ENCODE measurements at places on chromosomes 6 and 20. TPM values are rescaled to one million over a fixed set of nuclear protein-coding genes. Genes with fewer than 3 reads are reported as not detected.

Gene TMEM217
- total RNA-seq = 4.8 TPM

Gene HRH3
- total RNA-seq = not detected

Gene NKX2-4
- total RNA-seq = not detected

Gene NEURL2
- 3.3 TPM for total RNA-seq

DNA sequence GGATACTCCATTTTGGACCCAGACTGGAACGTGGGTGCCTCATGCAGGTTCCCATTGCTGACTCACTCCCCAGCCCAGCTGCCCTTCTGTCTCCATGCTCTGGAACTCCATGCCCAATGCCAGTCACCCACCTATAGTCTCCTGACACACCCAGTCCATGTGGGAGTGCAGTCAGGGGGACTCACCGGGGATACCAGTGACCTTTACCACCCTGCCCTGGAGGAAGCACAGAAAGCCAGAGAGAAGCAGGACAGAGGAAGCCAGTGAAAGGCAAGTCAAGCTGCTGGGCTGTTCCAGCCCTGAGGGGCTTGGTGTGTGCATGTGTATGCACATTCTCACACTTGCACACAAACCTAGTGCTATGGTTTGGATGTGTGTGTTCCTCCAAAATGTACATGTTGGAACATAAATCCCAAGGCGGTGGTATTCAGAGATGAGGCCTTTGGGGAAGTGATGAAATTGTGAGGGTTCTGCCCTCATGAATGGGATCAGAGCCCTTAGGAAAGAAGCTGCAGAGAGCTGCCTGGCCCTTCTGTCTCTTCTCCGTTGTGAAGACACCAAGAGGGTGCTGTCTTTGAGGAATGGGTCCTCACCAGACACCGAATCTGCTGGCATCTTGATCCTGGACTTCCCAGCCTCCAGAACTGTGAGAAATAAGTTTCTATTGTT lies 121.4 kb upstream of the MAFB start:
- DNase-seq = no peak

GRCh38 chr6:159753081-159753872 lies 8.6 kb upstream of the ACAT2 start:
- DNase-seq = no peak

Gene MCHR2
- not detected for total RNA-seq

DNA sequence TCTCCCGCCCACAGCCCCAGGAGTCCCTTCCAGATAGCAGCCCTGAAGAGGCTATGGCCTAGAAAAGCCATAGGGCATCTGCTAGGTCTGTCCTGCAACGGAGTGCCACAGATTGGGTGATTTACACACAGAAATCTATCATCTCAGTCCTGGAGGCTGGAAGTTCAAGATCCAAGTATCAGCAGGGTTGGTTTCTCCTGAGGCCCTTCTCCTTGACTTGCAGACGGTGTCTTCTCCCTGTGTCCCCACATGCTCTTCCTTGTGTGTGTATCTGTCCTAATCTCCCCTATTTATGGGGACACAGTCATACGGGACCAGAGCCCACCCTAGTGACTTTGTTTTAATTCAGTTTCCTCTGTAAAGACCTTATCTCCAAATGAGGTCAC lies 15.3 kb downstream of the FOXF2 start:
- DNase-seq = no peak

Gene CYP39A1
- total RNA-seq = not detected

Gene PNPLA1
- not detected for total RNA-seq

DNA sequence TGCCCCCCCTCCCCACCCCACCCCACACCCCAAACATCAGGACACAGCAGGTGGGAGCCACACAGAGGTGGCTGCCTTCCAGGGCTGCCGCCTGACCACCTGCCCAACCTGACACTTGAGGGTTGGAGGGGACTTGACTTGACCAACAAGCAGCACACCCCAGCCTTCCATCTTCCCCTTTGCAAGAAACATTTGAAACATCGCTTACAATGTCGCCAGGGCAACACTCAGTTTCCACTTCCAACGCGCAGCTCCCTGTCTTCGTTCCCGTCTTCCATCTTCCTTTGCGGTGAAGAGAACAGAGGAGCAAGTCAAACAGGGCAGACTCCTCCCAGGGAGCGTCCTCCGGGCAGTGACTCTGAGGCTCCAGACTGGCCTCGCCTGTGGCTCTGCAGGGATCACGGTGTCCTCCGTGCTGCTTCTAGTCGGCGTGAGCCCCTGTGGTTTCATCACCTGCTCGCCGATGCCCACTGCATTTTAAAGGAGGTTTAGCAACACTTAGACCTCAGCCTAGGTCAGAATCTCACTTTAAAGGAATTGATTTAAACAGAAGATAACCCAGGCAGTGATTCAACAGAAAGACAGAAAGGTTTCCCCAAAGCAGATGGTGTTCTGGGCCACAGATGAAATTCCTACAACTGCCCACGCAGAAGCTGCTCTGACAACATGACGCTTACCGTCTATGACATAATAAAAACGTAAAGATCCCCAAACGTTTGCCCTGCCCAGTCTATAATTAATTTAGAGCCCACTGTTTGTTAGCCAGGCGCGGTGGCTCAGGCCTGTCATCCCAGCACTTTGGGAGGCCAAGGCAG lies 130.8 kb downstream of the TAF4 start:
- no peak for DNase-seq

- no peak for DNase-seq
These were observed 12.7 kb upstream of the SIRT5 start for GRCh38 chr6:13561624-13562267.

DNA sequence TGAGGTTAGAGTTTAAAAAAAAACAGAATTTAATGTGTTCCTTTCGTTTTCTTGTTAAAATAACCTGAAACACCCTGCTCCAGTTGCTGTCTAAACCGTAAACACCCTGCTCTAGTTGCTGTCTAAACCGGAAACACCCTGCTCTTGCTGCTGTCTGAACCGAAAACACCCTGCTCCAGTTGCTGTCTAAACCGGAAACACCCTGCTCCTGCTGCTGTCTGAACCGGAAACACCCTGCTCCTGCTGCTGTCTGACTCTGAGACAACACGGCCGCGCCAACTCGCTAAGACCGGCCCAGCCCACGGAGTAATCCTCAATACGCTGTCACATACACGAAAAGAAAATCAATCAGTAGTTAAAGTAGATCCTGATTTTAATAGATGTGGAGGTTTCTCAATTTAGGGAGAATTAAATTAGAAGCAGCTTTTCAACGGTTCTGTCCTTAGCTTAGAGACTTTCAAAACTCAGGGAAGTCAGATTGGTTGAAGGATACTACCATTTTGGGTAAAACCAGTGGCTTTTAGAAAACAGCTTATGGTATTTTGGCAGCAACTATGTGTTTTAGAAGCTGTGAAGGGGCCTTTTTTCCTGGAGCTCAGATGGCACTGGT lies 98.3 kb downstream of the RAMACL start:
- DNase-seq = peak; percentile 68

- DNase-seq = no peak
These were observed 48.3 kb downstream of the ADGRF1 start for GRCh38 chr6:46993846-46994245.

Gene STMND1
- not detected for total RNA-seq

DNA sequence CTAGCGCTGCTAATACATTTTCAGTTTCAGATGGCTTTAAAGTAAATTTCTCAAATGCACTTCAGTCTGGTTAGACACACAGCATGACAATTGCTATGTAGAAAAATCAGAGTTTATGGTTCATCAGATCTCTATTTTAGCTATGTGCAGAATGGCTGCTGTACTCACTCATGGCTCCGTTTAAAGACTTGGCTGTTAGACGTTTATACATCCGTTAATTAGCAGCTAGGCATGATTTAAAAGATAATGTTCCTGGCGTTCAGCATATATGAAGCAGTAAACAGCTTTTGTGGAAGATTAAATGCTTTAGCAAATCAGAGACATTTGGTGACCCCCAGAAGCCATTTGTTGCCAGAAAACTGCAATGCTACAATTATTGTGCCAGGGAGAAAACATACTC lies 350.0 kb upstream of the MANEA start:
- no peak for DNase-seq

DNA sequence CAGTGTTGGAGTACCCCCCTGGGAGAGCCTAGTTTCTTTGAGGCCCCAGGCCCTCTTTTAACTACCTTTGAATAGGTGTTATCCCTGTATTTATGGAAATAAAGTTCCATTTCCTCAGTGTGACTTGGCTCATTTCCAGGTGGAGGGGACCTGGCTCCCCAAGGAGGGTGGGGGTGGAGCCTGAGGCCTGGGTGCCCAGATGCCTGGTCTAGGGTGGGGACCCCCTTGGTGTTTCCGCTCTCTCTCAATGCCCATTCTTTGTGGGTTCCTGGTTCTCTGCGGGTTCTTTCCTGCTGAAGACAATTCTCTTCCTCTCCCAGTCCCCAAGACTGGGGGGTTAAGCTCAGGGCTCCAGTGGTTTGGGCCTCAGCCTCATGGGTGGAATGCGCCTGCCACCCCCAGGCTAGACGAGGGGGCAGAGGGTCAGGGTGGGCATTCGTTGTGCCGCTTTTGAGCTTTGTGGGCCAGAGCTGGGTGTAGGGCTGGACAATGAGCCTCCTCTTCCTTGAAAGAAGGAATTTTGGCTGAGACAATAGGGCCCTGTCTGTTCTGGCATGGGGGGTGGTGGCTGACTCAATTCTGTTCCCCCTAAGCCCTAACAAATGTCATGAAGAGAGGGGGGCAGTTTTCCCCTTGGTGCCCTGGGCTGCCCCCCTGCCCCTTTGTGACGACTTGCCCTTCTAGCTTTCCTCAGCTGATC lies 686 bp upstream of the EGFL8 start:
- DNase-seq = no peak

GRCh38 chr20:45077559-45077958 lies 23.4 kb downstream of the KCNS1 start:
- DNase-seq = no peak

DNA sequence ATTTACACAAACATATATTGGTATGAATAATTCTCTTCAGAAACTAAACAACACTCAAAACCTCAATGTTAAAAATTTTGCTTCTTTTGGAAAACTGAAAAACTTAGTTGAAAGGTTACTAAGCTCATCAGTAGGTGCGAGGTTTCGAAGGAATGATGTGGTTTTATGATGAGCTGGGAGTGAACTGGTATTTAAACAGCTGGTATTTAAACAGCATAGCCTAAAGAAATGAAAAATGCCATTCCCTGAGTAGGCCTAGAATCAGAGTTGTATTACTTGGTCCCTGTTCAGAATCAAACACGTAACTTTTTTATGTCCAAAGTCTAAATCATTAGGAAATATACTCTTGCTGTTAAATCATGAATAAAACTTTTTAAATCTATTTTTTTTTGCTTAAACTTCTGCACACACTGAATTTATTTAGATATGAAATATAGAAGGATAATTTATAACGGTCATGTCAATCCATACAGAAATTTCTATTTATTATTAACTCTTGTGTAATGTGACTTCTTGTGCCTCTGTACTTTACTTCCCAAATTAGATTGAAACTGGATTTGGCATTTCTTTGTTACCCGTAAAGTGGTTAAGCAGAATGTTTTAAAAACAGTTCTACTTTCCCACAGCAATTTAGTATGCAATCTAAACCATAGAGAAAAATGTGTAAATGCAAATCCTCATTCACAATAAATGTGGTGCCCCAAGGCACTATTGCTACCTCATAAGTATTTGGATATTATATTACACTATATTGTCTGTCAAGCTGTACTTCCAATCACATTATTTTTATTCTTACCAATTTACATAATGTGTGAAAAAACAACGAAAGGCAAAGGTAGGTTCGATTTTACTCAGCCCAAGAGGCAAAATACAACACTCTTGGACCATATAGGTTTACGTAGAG lies 124.1 kb downstream of the HS3ST5 start:
- no peak for DNase-seq

Gene PPP1R14C
- 0.23 TPM for total RNA-seq

Gene SEMG1
- total RNA-seq = not detected

GRCh38 chr6:150352321-150353296 lies 16.2 kb upstream of the IYD start:
- no peak for DNase-seq

- DNase-seq = no peak
These were observed 24.6 kb downstream of the CEBPB start for GRCh38 chr20:50215101-50215690.

Gene ZNF165
- total RNA-seq = 0.34 TPM

GRCh38 chr6:75735491-75736186 lies 13.4 kb upstream of the MYO6 start:
- no peak for DNase-seq

DNA sequence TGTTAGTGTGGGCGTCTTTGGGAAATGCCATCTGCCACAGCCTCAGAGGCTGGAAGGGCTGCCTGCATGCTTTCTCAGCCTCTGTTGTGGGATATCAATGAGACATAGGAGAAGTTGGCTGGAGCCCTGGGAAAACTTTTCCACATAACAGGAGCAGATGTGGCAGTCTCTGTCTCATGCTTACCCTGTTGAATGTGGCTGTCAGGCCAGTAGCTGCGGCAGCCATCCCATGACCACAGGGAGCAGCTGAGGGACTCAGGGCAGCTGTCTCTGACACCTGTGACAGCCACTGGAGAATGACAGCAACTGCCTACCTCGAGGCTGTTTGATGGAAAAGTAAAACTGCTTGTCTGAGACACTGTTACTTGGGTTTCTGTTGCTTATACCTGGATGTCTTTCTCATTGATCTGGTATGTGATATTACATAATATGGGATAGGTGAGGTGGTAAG lies 64.4 kb downstream of the TULP4 start:
- no peak for DNase-seq

DNA sequence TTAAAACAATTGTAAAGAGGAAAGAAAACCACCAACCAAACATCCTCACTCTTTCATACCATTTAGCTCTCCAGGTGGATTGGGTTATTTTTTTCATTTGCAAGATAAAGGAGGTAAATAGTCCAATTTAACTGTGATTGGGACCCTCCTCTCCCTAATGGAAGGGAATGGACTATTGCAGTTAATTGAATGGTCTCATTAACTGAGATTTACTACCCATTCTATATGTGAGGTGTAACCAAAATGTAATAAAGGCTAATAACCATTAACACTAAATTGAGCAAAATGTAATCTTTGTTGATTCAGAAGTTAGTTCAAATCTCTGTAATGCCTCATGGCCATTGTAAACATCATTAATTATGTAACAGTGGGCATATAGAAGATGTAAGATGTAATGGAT lies 105.0 kb downstream of the KLHL32 start:
- no peak for DNase-seq

- no peak for DNase-seq
These were observed 83.7 kb upstream of the AHI1 start for GRCh38 chr6:135581211-135581610.

Gene SLC25A27
- 1.3 TPM for total RNA-seq

Gene RAD21L1
- not detected for total RNA-seq

DNA sequence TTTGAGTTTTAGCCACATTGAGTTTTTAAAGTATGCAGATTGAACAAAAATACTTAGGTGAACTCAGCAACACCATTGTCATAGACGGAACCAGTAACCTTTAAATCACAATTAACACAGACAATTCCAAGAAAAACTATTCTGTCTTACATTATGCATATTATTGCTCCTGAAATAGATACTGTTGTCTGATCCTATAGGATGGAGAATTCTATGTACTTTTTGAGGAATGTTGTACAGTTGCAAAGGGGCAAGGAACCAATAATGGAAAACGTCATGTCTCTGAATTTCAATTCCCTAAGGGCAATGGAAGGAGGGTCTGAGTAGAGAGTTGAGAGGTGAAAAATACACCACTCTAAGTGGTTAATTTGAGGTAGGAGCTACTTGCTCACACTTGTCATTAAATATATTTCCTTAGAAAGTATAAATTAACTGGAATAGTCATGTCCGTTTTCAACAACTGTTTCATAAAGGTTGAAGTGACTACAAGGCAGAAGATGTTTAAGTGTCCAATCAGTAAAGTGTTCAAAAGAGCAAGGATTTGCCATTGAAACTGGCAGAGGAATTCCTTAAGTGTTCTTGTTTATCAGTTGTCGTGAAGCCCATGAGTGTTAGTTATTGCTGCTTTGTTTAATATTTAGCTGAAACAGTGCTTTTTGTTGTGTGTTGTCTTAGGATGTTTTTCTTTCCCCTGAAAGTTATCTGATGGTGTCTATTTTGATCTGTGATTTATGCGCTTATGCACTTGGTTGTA lies 1.3 kb downstream of the NKAIN2 start:
- no peak for DNase-seq

Data from activated T-helper 2 cell treated with anti-CD3 and anti-CD28 coated beads, Interferon-gamma antibody, Interleukin-2, Interleukin-4, amounts not matched to agents 10 μg/mL and 5 μg/mL and 100 μg/mL, durations not matched to agents 14 hours and 24 hours and 36 hours (primary cell).